Activated CD4-positive, alpha-beta T cell treated with anti-CD3 and anti-CD28 coated beads for 36 hours (primary cell): ENCODE measurements at places on chromosomes 3 and 15. TPM values are rescaled to one million over a fixed set of nuclear protein-coding genes. Genes with fewer than 3 reads are reported as not detected.

DNA sequence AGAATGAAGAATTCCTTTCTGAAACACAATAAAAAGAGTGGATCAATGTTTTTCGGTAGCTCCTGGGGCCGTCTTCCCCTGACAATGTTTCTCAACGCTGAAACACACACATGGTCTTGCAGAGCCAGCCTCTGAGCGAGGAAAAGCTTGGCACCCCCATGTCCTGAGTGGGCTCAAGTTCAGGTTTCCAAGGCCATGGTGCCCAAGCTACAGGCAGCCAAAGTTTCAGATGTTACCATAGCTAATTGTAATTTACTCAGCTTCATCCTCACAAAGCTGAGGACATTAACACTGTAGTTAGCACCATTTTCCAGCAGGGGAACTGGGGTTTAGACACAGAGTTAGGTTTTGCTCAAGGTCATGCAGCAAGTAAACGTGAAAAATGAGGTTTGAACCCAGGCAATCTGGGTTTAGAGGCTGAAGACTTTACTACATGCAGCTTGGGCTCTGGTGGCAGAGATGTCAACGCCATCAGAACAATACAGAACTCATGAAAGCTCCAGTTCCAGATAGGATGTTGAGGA, 199.1 kb downstream of the TJP1 start:
- H3K4me3 ChIP-seq, result no peak overlapping the region
- H3K4me1 ChIP-seq, result no peaks in the 10 kb centered on the region
- H3K27me3 ChIP-seq, result peaks cover 3% of the 10 kb centered on the region
- no peak for DNase-seq
- no peak overlapping the region for H3K27ac ChIP-seq
- no peaks in the 10 kb centered on the region for H3K36me3 ChIP-seq

DNA sequence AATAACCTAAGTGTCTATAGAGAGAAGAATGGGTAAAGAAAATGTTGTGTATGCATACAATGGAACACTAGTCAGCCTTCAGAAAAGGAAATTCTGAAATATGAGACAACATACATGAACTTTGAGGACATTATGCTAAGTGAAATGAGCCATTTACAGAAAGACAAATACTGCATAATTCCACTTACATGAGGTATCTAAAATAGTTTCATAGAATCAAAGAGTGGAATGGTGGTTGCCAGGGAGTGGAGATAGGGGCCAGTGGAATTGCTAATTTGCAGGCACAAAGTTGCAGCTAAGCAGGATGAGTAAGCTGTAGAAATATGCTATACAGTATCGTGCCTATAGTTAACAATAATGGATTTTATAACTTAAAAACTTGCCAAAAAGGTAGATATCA, 779.6 kb upstream of the ARPP21 start:
- H3K27me3 ChIP-seq, result no peaks in the 10 kb centered on the region
- H3K36me3 ChIP-seq, result no peaks in the 10 kb centered on the region
- no peaks in the 10 kb centered on the region for H3K4me1 ChIP-seq
- H3K4me3 ChIP-seq, result no peak overlapping the region

GRCh38 chr3:29708884-29709283, 428.0 kb downstream of the RBMS3 start:
- no peak overlapping the region for H3K27ac ChIP-seq
- no peaks in the 10 kb centered on the region for H3K4me1 ChIP-seq
- no peak overlapping the region for H3K4me3 ChIP-seq
- no peaks in the 10 kb centered on the region for H3K27me3 ChIP-seq

GRCh38 chr3:34056951-34057390, 258.5 kb downstream of the PDCD6IP start:
- H3K36me3 ChIP-seq, result no peaks in the 10 kb centered on the region
- H3K27me3 ChIP-seq, result peaks cover 7% of the 10 kb centered on the region
- H3K4me1 ChIP-seq, result peaks cover 9% of the 10 kb centered on the region

GRCh38 chr3:185915642-185916041, 22.2 kb downstream of the TRA2B start:
- H3K27ac ChIP-seq, result peak overlapping the region; percentile 83
- no peak for DNase-seq
- no peaks in the 10 kb centered on the region for H3K27me3 ChIP-seq
- H3K36me3 ChIP-seq, result peaks cover 58% of the 10 kb centered on the region

- H3K4me3 ChIP-seq, result no peak overlapping the region
- no peak overlapping the region for H3K27ac ChIP-seq
- peaks cover 15% of the 10 kb centered on the region for H3K4me1 ChIP-seq
- H3K27me3 ChIP-seq, result peaks cover 11% of the 10 kb centered on the region
These were observed 326.8 kb downstream of the SUCLG2 start for GRCh38 chr3:67327582-67327981.

- no peak for DNase-seq
- H3K36me3 ChIP-seq, result no peaks in the 10 kb centered on the region
These were observed 97.5 kb downstream of the IGF1R start for GRCh38 chr15:98745650-98746374.

DNA sequence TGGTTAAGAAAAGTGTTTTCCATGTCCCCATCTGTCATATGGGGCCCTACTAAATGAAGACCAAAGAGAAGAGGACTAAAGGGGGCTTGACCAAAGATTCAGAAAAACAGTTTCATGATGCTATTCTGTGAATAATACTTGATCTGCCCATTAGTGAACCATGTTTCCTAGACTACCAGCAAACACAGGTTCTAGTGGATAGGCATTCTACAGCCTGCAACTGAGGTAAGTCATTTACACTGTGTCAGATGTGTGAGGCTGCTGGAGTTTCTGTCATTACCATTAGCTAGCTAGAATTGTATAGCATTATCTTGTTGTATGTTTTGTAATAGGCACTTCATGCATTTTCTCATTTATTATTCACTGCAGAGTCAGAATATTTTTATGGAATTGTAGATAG, 6.6 kb downstream of the GPR171 start:
- no peak for DNase-seq
- H3K27ac ChIP-seq, result peak overlapping the region; percentile 15
- H3K27me3 ChIP-seq, result no peaks in the 10 kb centered on the region

DNA sequence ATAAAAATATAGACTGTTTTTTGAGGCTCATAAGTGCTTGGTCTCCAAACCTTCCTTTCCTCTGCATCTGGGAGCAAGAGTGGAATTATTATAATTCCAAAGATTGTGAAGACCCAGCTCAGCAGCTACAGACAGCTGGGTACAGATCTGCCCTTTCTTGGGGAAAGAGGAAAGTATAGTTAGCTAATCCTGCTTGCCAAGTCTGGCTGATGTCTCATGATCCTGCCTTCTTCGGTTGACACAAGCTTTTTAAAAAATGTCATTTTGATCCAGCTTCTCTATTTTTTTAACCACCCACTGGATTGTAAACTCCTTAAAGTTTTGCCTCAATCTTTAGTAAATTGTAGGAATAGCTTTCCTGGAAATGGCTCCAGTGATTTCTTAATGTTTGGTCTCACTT, 181.1 kb downstream of the LRTM1 start:
- DNase-seq, result no peak
- H3K36me3 ChIP-seq, result no peaks in the 10 kb centered on the region
- H3K4me3 ChIP-seq, result no peak overlapping the region
- H3K27ac ChIP-seq, result no peak overlapping the region

DNA sequence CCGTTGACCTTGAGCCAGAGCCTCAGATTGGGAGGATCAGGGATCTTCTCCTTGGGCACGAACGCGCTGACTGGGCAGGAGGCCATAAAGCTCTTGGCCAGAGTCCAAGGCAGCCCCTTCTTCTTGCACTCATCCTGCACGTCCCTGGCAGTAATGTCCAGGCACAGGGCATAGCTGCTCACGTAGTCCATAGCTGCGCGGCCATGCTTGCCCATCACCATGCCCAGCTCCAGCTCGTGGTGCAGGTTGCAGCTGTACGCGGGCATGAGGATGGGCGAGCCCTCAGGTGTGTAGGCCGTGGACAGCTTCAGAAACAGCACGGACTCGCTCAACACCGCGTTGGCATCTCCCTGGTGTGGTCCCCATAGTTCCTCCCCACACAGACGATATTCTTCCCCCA, 17.9 kb upstream of the RPLP1 start:
- no peaks in the 10 kb centered on the region for H3K27me3 ChIP-seq
- H3K36me3 ChIP-seq, result peaks cover 53% of the 10 kb centered on the region
- no peaks in the 10 kb centered on the region for H3K4me1 ChIP-seq
- H3K27ac ChIP-seq, result no peak overlapping the region

DNA sequence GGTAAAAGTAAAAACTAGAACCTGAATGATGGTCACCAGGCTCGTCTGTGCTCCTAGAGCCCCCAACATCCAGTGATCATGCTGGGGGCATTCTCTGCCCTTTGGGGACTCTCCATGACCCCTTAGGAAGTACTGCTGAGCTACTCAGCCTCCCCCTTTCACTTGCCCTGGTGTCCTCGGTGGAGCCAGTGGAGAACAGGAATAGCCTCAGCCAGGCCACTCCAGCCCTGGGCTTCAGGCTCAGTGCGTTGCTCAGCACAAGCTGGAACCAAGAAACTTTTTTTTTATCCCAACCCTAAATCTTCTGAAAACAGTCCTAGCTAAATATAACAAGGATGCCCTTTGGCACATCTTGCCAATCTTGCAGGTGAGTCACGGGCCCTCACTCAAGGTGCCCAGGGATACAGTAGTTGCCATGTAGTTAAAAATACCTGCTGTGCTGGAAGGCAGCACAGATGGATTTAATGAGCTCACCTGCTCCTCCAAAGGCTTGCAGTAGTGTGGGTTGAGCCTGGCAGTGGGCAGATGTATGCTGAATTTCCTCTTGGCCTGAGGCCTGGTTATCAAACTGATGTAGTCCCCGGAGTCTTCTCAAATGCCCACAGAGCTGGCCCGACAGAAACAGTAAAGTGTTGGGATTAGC, 46.9 kb upstream of the TMEM158 start:
- peaks cover 21% of the 10 kb centered on the region for H3K27me3 ChIP-seq
- H3K4me1 ChIP-seq, result no peaks in the 10 kb centered on the region
- DNase-seq, result no peak
- no peaks in the 10 kb centered on the region for H3K36me3 ChIP-seq
- no peak overlapping the region for H3K27ac ChIP-seq

Gene COL6A5
- total RNA-seq, result not detected

Gene CCR3
- total RNA-seq, result not detected

Gene CPA3
- total RNA-seq, result not detected
